IPS DF 6.9 (cell line): ENCODE measurements at places on chromosomes 12 and 14.

- no peak for DNase-seq
- no peaks in the 10 kb centered on the region for H3K36me3 ChIP-seq
- no peaks in the 10 kb centered on the region for H3K4me1 ChIP-seq
- no peaks in the 10 kb centered on the region for H3K27me3 ChIP-seq
- no peak overlapping the region for H3K27ac ChIP-seq
- H3K4me3 ChIP-seq: no peak overlapping the region
Measured at GRCh38 chr12:7068240-7068993, 7.9 kb downstream of the C1S start.

DNA sequence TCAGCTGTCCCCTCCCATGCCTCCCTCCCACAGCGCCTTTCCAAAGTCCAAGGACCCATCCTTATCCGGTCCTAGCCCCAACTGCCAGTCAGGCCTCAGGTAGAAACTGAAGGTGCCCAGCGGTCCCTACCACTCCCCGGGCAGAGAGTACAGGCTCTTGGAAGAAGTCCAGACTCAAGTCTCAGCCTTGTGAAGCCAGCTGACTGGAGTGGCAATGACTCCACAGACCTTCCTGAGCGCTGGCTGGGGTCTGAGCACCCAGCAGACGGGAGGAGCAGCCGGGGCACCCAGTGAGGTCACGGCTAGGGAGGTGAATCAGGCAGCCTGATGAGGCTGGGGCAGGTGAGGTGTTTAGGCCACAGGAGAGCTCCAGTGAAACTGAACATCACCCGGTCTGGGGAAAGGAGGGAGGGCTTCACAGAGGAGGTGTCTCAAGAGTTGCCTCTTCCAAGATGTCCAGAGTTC lies 60.0 kb downstream of the ITPK1 start:
- no peaks in the 10 kb centered on the region for H3K36me3 ChIP-seq
- H3K27me3 ChIP-seq: no peaks in the 10 kb centered on the region
- H3K4me3 ChIP-seq: no peak overlapping the region

GRCh38 chr14:21069388-21070082 lies 569 bp upstream of the ARHGEF40 start:
- H3K36me3 ChIP-seq: peaks cover 8% of the 10 kb centered on the region; the same call in 1 of the 2 replicates
- peaks cover 4% of the 10 kb centered on the region; the same call in 1 of the 2 replicates for H3K4me1 ChIP-seq
- H3K27me3 ChIP-seq: no peaks in the 10 kb centered on the region; the same call in 1 of the 2 replicates
- H3K4me3 ChIP-seq: peak overlapping the region; percentile 77; the same call in 1 of the 2 replicates
- no peak overlapping the region for H3K27ac ChIP-seq

- H3K27me3 ChIP-seq: peaks cover 30% of the 10 kb centered on the region; the same call in 1 of the 2 replicates
- H3K4me3 ChIP-seq: no peak overlapping the region
- no peak overlapping the region for H3K27ac ChIP-seq
- DNase-seq: no peak
Measured at GRCh38 chr12:48032597-48032996, 28.3 kb upstream of the COL2A1 start.

GRCh38 chr14:61475316-61475715 lies 153.9 kb downstream of the PRKCH start:
- no peaks in the 10 kb centered on the region for H3K36me3 ChIP-seq
- H3K4me1 ChIP-seq: peaks cover 5% of the 10 kb centered on the region
- peaks cover 1% of the 10 kb centered on the region; the same call in 1 of the 2 replicates for H3K27me3 ChIP-seq
- no peak overlapping the region for H3K27ac ChIP-seq
- DNase-seq: no peak

DNA sequence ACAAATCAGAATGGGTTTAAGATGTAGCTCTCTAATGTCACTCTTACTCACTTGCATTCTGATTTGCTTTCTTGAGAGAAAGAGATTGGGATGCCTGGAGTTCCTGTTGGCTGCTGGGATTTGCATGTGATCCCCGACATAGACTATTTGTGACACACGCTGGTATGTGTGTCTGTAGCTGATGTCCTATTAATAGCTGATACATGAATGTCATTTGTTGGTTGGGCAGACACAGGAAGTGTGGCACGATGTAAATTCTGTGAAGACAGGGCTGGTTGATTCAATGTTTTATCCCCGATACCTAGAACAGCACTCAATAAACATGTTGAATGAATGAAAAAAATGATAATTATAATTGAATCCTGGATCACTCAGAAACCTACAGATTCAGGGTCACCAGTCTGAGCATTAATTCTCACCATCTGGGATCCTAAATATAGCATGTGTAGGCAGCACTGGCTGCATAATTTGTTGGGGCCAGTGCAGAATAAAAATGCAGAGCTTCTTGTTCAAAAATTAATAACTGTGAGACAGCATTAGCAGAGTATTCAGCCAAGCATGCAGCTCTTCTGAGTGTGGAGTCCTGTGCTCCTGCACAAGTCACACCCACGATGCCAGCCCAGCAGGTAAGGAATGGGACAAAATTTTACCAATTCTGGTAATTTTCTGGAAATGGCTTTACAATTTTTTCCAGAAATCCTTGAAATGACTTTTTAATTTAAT lies 35.5 kb upstream of the SOCS2 start:
- H3K4me1 ChIP-seq: no peaks in the 10 kb centered on the region
- DNase-seq: no peak
- H3K36me3 ChIP-seq: no peaks in the 10 kb centered on the region
- H3K27ac ChIP-seq: no peak overlapping the region

DNA sequence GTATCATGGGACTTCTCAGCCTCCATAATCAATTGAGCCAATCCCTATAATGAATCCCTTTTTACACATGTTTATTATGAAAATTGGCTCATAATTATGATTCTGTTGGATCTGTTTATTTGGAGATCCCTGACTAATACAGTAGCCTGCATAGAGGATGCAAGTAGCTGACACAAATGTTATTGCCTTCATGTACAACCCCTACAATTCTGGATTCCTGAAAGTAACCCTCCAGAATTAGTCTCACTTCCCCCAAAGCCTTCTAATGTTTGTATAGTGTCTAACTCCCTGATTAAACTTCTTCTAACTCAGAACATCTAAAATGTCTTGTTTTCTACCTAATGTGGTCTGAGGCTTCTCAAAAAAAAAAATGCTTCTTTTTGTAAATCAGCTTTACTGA lies 6.6 kb upstream of the SMIM10L1 start:
- H3K27ac ChIP-seq: no peak overlapping the region
- H3K4me1 ChIP-seq: no peaks in the 10 kb centered on the region
- peaks cover 8% of the 10 kb centered on the region; the same call in 1 of the 2 replicates for H3K36me3 ChIP-seq

DNA sequence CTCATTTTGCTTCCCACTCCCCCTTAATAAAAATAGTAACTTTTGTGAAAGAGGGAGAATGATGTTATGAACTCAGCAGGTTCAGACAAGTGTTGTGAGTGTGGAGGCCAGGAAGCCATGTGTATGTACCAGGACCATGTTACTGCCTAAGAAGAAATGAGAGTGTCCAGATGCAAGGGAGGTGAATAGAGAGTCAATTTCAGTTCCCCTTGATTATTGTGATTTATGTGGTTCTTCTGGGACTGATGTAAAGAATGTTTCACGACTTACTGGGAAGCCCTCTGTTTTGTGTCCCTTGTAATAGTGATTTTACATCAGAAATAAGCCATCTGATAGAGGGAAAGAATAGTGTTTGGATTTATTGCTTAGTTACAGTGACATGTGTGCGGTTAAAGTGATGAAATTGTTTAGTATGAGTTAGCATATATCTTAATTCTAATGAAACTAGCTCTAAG lies 32.5 kb downstream of the FBXO34 start:
- no peaks in the 10 kb centered on the region for H3K4me1 ChIP-seq
- no peak overlapping the region for H3K27ac ChIP-seq
- H3K4me3 ChIP-seq: no peak overlapping the region

- H3K27ac ChIP-seq: no peak overlapping the region
- no peaks in the 10 kb centered on the region; the same call in 1 of the 2 replicates for H3K27me3 ChIP-seq
- DNase-seq: no peak
- peak overlapping the region; percentile 54; the same call in 1 of the 2 replicates for H3K4me3 ChIP-seq
Measured at GRCh38 chr12:122079033-122079531, 526 bp downstream of the MLXIP start.

DNA sequence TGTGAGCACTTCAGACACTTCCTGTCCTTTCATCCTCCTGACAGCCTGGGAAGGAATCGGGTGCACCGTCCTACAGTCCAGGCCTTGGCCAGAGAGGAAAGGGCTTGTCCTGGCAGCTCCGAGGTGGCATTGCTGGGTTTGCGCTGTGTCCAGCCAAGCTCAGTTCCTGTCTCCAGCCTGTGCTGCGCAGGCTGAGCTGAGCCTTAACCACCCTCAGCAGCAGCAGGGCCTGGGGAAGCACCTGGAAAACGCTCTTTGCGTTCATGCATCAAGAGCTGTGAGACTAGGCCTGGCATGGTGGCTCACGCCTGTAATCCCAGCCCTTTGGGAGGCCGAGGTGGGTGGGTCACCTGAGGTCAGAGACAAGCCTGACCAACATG lies 33.7 kb upstream of the EML1 start:
- H3K27ac ChIP-seq: no peak overlapping the region
- no peak overlapping the region for H3K4me3 ChIP-seq
- no peaks in the 10 kb centered on the region for H3K27me3 ChIP-seq
- no peaks in the 10 kb centered on the region for H3K36me3 ChIP-seq
- DNase-seq: no peak
- H3K4me1 ChIP-seq: peaks cover 2% of the 10 kb centered on the region; the same call in 1 of the 2 replicates

GRCh38 chr12:105076098-105076497 lies 8.2 kb downstream of the ALDH1L2 start:
- H3K4me3 ChIP-seq: no peak overlapping the region
- H3K27me3 ChIP-seq: no peaks in the 10 kb centered on the region
- H3K36me3 ChIP-seq: no peaks in the 10 kb centered on the region
- H3K27ac ChIP-seq: no peak overlapping the region

DNA sequence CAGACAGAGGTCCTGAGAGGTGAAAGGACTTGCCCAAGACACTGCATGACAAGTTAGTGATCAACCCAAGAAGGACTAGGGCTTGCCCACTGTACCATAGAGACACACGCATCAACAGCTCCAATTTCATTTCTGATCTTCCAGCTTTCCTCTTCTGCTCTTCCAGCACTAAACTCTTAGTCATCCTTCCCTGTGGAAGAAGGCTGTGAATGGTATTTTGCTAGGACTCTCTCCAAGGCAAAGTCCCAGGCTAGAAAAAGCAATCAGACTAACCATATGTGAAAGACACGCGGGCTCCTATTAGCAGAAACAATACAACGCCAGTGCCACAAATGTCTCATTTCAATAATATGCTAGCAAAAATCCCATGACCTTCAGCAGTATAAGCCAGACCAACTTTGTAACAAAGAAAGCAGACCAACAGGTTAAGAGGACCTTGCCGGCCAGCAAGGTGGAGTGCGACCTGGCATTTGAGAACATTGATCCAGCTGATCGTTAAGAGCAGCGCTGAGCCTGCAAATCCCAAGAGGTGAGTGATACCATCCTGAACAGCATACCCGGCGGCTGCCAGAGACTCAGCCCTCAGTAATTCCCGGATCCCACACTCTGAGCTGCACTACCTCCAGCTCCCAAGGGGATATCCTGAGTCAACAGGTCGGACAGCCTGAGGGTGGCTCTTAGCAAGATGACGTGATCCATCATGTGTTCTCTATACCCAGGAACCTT lies 132.5 kb downstream of the FOXN3 start:
- H3K4me3 ChIP-seq: no peak overlapping the region
- peaks cover 5% of the 10 kb centered on the region; the same call in 1 of the 2 replicates for H3K4me1 ChIP-seq
- no peaks in the 10 kb centered on the region for H3K27me3 ChIP-seq
- no peak overlapping the region for H3K27ac ChIP-seq

DNA sequence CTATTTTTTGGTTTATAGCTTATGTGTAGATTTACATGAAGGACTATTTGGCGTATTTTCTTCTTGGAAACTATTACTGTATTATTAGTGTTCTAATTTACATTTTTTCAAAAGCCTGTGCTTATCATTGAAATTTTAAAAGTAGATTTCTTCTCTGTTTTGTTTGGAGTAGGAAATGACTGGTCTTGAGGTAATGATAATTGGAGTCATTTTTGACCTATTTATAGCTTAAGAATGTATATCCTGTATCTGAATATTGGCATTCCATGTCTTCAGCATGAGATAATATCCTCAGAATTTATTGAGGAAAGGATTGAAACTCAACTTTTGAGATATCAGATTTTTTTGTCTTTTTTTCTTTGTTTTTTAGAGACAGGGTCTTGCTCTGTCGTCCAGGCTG lies 193.4 kb downstream of the ERC1 start:
- no peak for DNase-seq
- H3K27ac ChIP-seq: no peak overlapping the region
- no peaks in the 10 kb centered on the region for H3K4me1 ChIP-seq
- no peaks in the 10 kb centered on the region for H3K27me3 ChIP-seq
- no peaks in the 10 kb centered on the region for H3K36me3 ChIP-seq
- no peak overlapping the region for H3K4me3 ChIP-seq

DNA sequence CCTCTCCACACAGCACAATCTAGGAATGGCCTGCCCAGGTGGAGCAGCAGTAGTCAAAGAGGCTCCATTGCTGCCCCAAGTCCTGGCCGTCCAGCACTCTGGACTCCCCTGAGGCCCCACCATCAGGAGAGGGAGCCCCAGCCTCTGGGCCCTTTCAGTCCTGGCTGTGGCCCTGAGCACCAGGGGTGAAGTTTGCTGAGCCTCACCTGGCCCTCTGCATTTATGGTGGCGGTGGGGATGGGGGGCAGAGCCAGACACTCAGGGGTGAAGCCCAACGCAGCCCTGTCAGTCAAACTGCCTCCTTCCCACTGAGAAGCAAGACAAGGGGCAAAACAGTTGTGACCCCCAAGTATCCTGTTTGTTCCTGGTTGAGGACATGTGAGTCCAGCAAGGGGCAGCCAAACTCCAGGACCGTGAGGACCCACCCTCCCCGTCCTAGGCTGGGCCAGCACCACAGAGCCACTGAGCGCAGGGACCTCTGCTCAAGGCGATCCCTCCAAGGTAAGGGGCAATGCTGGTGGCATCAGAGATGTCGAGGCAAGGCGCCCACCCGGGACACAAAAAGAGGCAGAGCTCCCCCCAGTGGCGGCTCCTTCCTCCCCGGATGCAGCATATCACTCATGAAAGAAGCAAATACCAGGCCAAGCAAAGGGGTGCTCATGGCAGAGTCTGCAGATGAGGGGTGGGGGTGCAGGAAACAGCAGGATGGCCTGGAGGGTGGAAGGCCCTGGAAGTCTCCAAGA lies 4.8 kb upstream of the AMN start:
- H3K27me3 ChIP-seq: peaks cover 4% of the 10 kb centered on the region; the same call in 1 of the 2 replicates
- no peak overlapping the region for H3K4me3 ChIP-seq
- H3K27ac ChIP-seq: no peak overlapping the region
- DNase-seq: no peak
- H3K4me1 ChIP-seq: peaks cover 3% of the 10 kb centered on the region

DNA sequence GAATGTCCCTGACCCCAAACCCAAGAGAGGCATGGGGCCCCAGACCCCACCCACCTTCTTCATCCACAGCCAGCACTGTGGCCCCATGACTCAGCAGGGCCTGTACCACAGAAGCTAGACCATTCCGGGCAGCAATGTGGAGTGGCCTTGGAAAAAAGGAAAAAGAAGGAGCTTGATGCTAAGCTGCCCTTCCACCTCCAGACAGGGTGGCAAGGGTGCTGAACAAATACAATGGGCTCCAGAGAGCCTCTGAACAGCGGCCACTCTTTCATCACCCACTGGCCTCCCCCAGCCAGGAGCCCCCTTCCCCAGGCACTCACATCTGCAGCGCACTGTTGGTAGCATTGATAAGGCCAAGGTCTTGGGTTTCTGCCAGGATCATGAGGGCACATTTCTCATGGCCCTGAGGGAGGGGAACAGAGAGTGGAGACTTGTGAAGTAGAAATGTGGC lies 13.9 kb downstream of the SLC39A5 start:
- DNase-seq: no peak
- no peaks in the 10 kb centered on the region for H3K4me1 ChIP-seq
- no peaks in the 10 kb centered on the region for H3K27me3 ChIP-seq

- H3K27ac ChIP-seq: no peak overlapping the region
- H3K36me3 ChIP-seq: no peaks in the 10 kb centered on the region
- H3K4me1 ChIP-seq: no peaks in the 10 kb centered on the region
- H3K4me3 ChIP-seq: no peak overlapping the region
- DNase-seq: no peak
Measured at GRCh38 chr14:75770635-75771034, 109.6 kb downstream of the TTLL5 start.
